ENCODE measurements at places on chromosomes 7 and 10.

GRCh38 chr10:266974-267425, 131.7 kb downstream of the ZMYND11 start:
- no peak for DNase-seq

- DNase-seq = no peak
These were observed 952 bp upstream of the MAFK start for GRCh38 chr7:1529383-1530116.

- no peak for DNase-seq
These were observed 27.1 kb downstream of the OGDH start for GRCh38 chr7:44633254-44634186.

- DNase-seq = no peak
These were observed 63.8 kb downstream of the MKI67 start for GRCh38 chr10:128062331-128062880.

DNA sequence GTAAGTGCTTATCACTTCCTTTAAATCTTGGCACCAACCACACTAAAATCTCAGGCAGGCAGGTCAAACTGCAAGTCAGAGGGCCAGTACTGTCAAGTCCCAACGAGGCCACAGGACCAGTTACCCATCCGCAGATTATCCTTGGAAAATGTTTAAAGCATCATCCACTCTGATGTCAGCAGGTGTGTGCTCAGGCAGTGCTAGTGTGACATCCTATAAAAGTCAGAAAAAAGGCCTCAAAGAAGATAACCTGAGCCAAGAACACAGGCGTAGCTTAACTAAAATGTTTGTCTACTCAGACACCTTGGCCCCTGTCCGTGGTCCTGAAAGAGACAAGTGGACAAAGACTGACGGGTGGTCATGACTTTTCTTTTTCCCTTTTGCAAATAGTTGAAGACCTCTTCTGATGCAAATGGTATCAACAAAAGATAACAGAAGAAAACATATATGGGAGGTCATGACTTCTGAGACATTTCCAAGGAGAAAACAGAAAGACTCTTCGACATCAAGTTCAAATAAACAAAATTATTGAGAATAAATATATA, 309.3 kb downstream of the KCNMA1 start:
- no peak for DNase-seq

DNA sequence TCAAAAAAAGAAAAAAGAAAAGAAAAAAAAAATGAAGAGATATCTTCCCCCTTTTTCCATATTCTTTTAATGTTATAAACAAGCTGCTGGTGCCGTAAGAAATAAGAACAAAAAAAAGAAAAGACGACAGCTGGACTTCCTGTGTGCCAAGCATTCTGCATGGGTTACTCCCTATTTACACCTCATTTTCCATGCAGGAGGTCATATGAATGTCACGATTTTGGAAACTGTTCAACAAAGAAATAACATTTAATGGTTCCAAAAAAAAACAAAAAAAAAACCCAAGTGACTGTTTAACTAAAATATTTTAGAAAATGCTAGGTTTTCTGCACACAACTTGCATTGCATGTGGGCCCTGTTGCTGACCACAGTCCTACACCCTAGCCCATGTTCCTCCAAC, 159.3 kb downstream of the TNS3 start:
- no peak for DNase-seq

DNA sequence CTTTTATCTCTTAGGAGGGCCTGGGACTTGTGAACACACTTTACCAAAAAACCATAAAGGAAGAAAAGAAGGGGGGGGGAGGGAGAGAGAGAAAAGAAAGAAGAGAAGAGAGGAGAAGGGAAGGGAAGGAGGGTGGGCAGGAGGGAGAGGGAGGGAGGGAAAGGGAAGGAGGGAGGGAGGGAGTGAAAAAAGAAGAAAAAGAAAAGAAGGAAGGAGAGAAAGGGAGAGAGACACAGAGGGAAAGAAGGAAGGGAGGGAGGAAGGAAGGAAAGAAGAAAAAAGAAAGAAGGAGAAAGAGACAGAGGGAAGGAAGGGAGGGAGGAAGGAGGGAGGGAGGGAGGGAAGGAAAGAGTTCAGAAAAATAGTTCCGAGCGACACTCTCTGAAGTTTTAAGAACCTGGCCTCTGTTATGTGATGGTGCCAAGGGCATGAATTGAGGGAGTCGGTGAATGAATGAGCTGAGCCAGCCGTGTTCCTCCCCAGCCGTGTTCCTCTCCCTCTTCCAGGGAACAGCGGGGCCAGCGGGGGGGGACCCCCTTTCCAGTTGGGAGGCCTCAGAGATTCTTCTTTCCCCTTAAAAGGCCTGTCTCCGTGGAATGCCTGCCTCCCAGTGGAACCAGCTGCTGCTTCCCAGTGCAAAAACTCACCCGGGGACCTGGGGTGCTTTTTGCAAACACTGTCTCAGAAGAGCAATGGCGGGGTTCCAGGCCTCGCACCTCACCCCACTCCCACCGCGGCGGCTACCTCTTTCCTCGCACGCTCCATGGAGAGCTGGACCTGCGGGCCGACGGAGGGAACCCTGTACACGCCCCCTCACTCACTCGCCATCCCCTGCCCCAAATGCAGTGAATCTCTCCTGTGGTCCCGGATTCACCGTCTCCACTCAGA, 84.1 kb downstream of the FOXL3 start:
- no peak for DNase-seq

All from type B pancreatic cell (in vitro differentiated cells).